Left forelimb (tissue), 1 donor: ENCODE measurements at places on chromosomes 3 and 15.

- DNase-seq = no peak
Measured at GRCh38 chr3:10432156-10432845, 73.1 kb downstream of the ATP2B2 start.

DNA sequence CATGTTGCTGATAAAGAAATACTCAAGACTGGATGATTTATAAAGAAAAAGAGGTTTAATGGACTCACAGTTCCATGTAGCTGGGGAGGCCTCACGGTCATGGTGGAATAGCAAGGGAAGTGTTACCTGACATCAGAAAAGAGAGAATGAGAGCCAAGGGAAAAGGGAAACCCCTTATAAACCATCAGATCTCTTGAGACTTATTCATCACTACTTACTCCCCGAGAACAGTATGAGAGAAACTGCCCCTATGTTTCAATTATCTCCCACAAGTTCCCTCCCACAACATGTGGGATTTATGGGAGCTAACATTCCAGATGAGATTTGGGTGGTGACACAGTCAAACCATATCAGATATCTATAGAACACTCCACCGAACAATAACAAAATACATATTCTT lies 904.6 kb downstream of the PDCD6IP start:
- DNase-seq = no peak

GRCh38 chr3:33826688-33827087 lies 28.3 kb downstream of the PDCD6IP start:
- DNase-seq = no peak

DNA sequence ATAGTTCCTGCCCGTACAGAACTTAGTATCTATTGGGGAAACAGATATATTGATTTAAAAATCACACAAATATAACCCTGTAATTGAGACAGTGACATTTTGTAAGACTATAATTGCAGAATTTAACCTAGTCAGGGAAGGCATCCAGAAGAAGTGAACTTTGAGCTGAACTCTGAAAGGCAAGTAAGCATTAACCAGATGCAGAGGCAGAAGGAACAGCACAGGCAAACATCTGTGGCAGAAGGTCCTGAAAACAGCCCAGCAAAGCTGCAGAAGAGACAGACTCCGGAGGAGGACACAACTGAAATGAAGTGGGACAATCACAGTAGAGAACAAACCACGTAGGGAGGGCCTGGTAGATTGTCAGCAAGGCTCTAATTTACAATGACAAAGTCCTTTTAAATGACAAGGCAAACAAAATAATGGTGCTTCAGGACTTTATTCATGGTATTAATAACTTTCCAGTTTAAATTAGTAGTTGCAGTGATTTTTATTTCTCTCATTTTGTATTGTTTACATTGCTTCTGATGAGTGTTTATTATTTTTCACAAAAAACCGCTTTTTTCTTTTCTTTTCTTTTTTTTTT lies 14.5 kb downstream of the BCL2A1 start:
- DNase-seq = no peak

DNA sequence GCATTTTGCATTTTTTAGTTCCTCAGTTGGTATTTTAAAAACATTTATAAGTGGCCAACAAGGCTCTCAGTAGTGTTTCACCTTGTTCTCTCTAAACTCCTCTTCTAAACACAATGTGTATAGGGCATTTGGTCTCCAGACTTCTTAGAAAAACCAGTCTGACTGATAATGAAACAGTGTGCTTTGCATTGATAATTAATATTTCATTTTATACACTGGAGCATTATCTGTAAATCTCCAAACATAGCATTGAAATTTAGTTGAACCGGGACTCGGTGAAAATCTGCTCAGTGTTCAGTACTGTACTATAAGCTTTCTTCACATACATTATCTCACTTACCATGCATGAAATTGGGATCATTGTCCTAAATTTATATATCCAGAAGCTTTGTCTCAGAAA lies 53.6 kb downstream of the SETD5 start:
- DNase-seq = no peak

GRCh38 chr15:56887782-56888438 lies 30.5 kb upstream of the TCF12 start:
- DNase-seq = no peak

DNA sequence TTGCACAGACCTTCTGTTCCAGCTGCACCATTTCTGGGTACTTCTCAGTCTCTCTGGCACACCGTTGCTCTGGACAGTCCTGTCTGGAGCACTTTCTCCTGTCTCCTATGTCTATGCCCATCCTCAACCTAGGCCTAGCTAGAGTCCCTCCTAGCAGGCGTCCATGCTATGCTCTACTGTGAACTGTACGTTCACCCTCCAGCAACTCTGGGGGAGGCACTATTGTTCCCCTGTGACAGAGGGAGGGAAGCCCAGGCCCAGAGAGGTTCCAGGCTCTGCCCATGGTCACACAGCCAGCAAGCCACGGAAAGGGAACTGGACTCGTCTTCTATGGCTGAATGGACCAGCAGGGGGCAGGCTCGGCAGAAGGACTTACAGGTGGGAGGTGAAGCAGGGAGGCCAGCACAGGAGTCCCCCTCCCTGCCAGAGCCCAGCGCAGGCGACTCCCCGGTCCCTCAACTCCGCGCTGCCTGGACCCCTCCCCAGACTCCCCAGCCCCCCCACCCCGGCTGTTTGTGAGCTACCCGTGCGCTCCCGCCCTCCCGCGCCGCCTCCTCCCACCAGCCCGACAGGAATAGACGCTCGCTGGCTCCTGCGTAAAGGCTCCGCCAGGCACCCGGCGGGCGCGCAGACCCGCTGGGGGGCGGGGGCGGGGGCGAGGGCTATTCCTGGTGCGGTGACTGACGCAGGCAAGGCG lies 1.7 kb upstream of the LINGO1 start:
- DNase-seq = no peak

GRCh38 chr3:13579063-13579462 lies 30.1 kb downstream of the FBLN2 start:
- no peak for DNase-seq

- DNase-seq = no peak
Measured at GRCh38 chr3:4395448-4395847, 71.6 kb downstream of the SUMF1 start.

- no peak for DNase-seq
Measured at GRCh38 chr3:134426660-134427181, 52.5 kb upstream of the AMOTL2 start.

GRCh38 chr3:23159929-23160328 lies 43.2 kb upstream of the UBE2E2 start:
- DNase-seq = no peak

GRCh38 chr3:50256978-50257890 lies 11.7 kb upstream of the SEMA3B start:
- DNase-seq = no peak

- DNase-seq = no peak
Measured at GRCh38 chr3:53240989-53241972, 14.5 kb downstream of the TKT start.

GRCh38 chr3:18111796-18112232 lies 313.3 kb downstream of the SATB1 start:
- DNase-seq = no peak
